Left renal cortex interstitium (tissue), 4 donors: ENCODE measurements at places on chromosomes 6 and 20. TPM values are rescaled to one million over a fixed set of nuclear protein-coding genes. Genes with fewer than 3 reads are reported as not detected.

Gene TNF
- polyA plus RNA-seq: not detected

Gene DHX16
- polyA plus RNA-seq: 39.3 TPM

Gene EMILIN3
- polyA plus RNA-seq: 11.1 TPM

Gene KIF16B
- 26.0 TPM for polyA plus RNA-seq

Gene DDO
- 0.84 TPM for polyA plus RNA-seq

Gene RAD21L1
- not detected for polyA plus RNA-seq

Gene NECAB3
- 19.4 TPM for polyA plus RNA-seq

Gene IL20RA
- 1.6 TPM for polyA plus RNA-seq

Gene SRMS
- 0.33 TPM for polyA plus RNA-seq

Gene COL21A1
- polyA plus RNA-seq: 152 TPM

Gene DDRGK1
- polyA plus RNA-seq: 56.3 TPM

DNA sequence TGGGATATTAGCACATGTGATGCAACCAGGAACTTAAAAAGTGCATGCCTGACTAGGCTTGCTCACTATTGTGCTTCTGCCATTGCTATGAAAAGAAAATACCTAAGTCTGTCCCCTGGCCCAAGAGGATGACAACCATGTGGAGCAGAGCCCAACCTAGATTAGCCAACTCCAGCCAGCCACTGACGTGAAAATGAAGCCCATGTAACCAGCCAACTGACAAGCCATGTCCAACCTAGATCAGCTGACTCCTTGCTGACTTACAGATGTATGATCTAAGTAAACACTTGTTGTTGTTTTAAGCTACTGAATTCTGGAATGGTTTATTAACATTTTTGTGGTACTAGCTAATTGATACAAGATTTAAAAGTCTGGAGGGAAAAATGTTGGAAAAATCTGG is 47.5 kb downstream of the PIGU start:
- DNase-seq: no peak

- no peak for DNase-seq
Measured at GRCh38 chr6:158780988-158781691, 38.0 kb downstream of the EZR start.

DNA sequence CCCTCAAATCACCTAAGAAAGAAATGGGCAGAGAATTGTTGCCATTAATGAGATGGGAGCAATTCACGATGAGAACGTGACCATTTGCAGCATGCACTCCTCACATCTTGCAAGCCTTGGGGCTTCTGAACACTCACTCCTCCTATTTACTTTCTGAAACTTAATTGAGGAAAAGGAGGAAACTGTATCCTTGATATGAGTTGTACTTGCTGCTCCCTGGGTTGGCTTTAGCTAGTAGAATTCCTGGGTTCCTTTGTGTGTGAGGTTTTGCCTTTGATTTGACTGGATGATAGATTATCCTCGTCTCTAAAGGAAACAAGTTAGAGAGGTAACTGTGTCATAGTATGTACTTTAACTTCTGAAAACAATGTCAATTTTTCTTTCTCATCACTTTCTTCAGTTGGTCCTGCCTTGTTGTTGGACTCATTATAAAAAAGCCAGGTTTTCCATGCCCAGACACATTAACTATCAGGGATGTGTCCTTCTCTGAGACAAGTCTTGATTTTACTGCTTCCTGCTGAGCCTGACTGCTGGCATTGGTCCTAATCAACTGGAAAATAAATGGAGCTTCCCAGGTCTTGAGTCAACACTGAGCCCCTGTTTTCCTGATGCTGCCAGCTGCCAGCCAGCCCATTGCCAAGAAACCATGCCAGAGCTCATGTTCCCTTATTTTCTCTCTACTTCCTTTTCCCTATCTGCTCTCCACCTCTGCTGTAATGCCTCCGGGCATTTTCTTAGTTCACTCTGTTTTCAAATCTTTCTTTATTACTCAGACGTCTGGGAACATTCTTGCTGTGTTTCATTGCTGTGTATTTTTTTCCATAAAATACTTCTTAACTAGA is 6.0 kb upstream of the MRAP2 start:
- no peak for DNase-seq

DNA sequence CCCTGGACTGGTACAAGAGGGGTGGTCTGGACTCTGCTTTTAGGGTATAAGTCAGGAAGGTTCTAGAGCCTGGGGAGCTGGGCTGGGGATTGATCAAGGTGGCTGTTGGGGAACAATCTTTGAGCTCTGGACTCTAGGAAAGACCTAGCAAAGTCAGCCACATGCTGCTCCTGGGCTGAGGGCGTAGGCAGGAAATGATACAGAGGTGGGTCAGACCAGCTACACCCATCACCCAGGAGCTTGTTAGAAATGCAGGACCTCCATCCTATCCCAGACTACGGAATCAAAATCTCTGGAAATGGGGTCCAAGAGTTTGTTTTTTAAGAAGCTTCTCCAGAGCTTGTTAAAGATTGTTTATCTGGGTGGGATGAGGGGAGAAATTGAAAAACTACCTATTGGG is 9.4 kb downstream of the ADTRP start:
- DNase-seq: no peak

DNA sequence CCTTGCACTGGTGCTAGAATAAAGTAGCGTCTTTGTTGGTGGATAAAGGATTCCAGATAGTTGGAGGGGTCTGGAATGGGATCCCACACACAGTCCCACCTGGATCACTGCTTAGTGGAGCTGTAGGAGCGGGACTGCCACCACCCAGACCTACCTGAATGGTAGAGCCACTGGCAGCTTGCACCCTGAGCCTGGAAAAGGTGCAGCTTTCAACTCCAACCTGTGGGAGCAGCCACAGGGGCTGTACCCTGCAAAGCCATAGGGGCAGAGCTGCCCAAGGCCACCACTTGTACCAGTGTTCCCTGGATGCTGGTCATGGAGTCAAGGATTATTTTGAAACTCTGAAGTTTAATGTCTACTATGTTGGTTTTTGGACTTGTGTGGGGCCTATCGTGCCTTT is 26.9 kb downstream of the VTA1 start:
- DNase-seq: no peak

- no peak for DNase-seq
Measured at GRCh38 chr20:44033873-44034272, 119.2 kb downstream of the TOX2 start.

- DNase-seq: no peak
Measured at GRCh38 chr6:144896871-144897270, 611.7 kb downstream of the UTRN start.

DNA sequence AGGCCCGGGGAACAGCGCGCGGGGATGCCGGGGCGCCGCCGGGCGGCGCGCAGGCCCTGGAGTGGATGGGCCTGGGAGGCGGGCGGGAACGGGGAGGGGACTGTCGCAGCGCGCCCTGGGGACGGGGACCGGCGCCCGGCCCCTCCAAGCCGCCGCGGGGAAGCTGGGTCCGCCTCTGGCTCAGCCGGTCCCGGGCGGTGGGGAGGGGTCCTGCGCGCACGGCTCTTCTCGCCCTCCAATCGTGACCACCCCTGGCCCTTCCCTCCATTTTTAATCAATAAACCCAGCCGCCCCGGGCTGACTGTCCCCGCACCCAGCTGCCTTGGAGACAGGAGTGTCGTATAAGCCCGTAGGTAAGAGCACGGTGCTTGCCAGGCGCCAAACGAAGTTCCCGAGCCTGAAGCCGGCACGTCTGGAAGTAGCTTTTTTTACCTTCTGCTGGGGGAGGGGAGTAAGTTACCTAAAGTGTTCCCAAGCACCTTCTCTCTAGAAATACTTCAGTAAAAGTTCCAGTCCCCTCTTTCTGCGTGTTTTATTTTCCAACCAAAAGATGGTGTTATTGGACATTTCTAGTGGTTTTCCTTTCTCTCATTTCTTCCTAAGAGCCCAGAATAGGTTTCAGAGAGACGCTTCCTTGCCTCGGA is 780 bp upstream of the TAF4 start:
- DNase-seq: peak; percentile 50

DNA sequence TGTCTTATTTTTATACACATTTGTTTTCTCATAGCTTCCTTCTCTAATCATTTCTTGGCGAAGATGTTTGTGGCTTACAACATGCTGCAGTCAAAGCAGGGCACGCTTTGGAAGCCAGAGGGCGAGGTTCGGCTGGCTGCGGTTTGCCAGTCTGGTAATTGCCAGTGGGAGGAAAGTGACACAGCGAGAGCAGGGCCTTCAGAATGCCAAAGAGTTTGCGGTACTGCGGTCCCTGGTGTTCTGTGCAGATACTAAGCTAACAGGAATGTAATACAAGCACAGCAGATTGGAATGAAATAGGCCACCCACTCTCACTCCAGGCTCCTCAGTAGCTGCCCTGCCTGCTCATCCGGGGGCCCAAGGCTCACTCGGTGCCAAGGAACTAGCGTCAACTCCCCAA is 58.7 kb upstream of the TGM3 start:
- no peak for DNase-seq

GRCh38 chr6:139752086-139752485 is 377.6 kb upstream of the CITED2 start:
- no peak for DNase-seq

DNA sequence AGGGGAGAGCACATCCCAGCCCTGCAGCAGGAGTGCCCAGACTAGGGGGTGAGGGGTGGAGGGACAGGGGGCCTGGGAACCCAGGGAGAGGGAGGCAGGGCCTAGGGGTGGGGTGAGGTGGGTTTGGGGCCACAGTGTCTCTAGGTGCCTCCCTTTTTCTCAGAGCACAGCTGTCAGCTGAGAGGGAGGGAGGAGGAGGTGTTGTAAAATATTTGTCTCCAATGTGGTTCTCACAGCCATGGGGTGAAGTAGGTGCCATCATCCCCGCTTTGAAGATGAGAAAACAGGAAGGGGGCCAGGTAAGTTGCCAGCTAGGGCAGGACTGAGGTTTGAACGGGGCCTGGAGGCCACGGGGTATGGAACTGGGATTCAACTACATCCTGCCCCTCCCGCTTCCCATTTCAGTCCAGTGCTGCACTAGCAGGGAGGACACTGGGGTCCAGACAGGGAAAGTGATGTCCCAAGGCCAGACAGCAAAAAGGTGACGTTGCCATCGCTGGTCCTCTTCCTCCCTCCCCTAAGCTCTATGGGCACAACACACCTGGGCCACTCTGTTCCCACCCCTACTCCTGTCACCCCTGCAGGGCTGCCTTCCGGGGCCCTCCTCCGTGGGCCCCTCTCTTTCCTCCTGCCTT is 20.3 kb downstream of the PACSIN1 start:
- no peak for DNase-seq

DNA sequence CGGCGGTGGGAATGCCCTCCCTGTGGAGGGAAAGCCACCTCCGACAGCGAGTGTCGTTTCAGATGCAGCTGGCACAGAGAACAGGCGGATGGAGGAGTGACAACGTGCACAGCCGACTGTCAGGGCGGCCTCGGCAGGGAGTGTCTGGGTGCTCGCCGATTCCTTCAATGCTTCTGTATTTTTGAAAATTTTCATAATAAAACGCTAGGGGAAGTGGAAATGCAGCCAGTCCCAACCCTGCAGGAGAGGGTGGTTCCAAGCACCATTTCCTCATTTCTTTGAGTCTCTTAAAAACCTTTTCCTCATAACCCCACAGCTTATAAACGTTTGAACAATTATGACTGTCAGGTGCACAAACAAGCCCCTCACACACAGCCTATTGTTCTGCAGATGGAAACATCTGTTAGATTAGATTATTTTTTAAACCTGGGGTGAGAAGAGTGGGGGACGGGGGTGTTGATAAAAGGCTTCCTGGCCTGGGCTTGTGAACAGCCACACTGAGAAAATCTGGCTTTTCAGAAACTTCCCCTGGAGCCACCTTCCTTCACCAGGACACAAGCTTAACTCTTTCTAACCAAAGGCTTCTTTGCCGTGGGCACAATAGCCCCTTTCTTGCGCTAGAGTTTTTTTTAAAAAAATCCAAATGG is 228.9 kb downstream of the ANKRD60 start:
- DNase-seq: no peak

GRCh38 chr6:34383656-34384320 is 8.7 kb downstream of the NUDT3 start:
- DNase-seq: no peak

- DNase-seq: no peak
Measured at GRCh38 chr20:38197217-38197616, 32.1 kb upstream of the TGM2 start.

DNA sequence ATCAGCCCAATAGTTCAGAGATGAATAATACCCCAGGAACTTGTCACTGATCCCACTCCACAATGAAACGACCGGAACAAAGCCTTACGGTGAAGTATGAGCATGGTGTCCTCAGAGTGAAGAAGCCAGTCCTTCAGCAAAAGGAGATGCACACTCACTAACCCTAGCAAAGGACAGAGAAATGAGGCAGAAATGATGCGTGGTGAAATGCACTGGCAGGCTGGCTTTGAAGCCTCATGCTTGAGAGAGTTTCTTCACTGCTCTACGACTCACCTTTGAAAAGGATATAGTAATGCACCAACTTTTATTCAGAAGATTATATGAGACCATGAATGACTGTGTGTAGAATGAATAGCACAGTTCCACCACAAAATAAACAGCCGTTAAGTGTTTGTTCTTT is 74.8 kb downstream of the PHACTR1 start:
- DNase-seq: no peak

DNA sequence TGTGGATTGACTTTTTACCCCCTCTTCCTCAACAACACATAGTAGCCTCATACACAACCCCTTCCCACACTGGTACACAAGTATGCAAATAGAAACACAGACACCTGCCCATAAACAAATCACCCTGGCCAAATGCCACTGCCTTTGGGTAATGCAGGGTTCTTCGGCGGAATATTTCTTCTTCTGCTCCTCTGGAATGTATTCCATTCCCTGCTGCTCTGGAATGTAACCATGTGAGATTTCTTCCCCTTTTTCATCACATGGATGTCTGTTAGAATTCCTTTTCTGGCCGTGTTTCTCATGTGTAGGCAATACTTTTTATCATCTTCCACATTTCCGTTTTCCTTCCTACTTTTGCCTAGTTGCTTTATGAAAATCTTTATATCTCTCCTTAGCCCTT is 76.1 kb upstream of the TPD52L1 start:
- DNase-seq: no peak

DNA sequence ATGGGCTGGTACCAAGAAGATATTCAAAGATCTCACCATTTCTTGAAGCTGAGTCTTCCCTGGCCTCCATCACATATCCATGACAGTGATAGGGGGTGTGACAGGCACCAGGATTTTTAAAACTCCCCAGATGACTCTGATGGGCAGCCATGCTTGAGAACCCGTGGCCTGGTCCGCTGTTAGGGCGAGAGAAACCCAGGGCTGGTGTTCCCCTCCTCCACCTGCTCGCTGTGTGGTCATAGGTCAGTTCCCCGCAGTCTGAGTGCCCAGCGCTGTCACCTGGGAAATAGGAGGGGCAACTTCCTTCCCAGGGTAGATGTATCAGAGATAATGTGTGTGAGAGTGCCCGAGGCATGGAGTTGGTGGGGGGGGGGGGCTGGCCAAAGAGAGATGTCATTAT is 50.9 kb downstream of the TMEM242 start:
- DNase-seq: no peak

DNA sequence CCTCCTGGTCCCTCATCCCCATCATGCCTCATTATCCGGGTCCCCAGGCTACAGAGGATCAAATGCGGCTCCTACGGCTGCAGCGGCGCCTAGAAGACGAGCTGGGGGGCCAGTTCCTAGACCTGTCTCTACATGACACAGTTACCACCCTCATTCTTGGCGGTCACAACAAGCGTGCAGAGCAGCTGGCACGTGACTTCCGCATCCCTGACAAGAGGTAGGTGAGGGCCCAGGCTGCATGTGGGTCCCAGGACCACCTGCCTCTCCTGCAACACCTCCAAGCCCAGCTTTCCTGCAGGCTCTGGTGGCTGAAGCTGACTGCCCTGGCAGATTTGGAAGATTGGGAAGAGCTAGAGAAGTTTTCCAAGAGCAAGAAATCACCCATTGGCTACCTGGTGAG is 8.2 kb upstream of the PTPRA start:
- DNase-seq: no peak
